ENCODE measurements at places on chromosomes 5 and 9.

DNA sequence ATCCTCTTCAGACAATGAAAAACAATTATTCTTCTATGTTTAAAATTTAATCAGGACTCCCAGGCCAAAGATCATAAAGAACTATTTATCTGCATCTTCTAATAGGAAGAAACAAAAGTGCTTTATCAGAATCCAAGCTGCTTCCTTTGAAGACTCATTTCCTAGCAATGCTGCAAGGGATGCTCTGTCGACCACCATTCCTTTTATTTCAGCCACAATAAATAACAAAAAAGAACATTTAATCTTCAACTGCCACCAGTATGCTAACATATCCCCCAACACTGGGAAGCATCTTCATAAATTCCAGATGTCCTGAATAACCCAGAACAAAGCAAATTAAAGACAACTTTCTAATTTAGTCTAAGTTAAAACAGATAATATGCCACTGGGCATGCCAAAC, 68.7 kb downstream of the PKD2L2 start:
- no peak for DNase-seq

- DNase-seq: no peak
Measured at GRCh38 chr5:123283499-123283898, 139.7 kb downstream of the CEP120 start.

DNA sequence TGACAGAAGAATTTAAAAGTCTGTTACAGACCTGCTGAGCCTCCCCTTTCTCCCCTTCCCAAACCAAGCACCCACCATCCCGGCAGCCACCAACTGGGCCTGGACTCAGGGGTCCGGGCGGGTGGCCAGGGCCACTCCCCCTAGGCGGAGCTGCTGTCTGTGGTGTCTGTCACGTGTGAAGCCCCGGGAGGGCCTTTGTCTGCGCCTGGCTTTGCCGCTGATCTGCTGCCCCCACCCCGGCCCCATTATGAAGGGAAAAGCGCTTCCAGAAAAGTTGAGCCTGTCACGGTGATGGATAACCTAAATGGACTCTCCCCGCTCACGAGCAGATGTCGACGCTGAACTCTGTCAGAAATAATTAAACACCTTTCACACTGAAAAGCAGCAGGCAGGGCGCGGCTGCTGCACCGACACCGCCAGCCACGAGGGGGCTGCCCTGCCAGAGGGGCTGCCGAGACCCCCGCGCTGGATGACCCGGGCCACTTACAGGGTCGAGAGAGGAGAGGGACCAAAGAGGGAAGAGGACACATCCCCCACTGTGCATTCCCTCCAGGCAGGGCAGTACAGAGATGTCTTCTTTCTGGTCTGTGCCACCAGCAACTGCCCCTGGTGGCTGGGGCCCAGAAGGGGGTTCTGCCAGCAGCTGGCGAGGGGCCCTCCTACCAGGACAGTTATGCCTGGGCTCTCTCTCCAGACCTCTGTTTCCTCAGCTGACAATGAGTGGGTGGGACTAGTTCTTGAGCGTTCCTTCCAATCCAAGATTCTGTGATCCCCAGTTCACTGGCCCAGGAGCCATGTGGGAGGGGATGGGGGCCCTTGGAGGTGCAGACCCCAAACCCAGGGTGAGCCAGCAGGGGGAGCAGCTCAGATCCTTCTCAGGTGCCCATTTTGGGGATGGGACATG, 36.0 kb upstream of the BARHL1 start:
- DNase-seq: peak; percentile 64

- no peak for DNase-seq
Measured at GRCh38 chr9:68505681-68506409, 34.8 kb downstream of the TMEM252 start.

DNA sequence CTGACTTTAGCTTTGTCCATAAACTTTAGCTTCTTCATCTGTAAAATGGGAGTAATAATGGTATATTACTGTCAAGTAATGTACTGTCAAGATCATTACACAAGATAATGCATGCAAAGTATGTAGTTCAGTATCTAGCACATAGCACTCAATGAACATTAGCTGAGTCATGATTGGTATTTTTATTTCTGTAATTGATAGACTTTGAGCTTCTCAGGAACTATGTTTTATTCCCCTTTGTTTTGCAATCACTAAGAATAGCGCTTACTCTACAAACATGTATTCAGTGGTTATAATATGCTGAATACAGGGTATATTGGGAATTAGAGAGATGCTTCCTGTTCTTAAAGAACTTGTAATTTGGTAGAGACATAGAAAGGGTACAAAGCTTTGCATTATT, 142.3 kb upstream of the KLF9 start:
- DNase-seq: no peak

- no peak for DNase-seq
Measured at GRCh38 chr5:115594128-115595047, 7.9 kb downstream of the TICAM2 start.

- DNase-seq: no peak
Measured at GRCh38 chr5:177433658-177434217, 7.3 kb downstream of the GRK6 start.

- DNase-seq: no peak
Measured at GRCh38 chr5:136754216-136754615, 388.9 kb upstream of the TRPC7 start.

DNA sequence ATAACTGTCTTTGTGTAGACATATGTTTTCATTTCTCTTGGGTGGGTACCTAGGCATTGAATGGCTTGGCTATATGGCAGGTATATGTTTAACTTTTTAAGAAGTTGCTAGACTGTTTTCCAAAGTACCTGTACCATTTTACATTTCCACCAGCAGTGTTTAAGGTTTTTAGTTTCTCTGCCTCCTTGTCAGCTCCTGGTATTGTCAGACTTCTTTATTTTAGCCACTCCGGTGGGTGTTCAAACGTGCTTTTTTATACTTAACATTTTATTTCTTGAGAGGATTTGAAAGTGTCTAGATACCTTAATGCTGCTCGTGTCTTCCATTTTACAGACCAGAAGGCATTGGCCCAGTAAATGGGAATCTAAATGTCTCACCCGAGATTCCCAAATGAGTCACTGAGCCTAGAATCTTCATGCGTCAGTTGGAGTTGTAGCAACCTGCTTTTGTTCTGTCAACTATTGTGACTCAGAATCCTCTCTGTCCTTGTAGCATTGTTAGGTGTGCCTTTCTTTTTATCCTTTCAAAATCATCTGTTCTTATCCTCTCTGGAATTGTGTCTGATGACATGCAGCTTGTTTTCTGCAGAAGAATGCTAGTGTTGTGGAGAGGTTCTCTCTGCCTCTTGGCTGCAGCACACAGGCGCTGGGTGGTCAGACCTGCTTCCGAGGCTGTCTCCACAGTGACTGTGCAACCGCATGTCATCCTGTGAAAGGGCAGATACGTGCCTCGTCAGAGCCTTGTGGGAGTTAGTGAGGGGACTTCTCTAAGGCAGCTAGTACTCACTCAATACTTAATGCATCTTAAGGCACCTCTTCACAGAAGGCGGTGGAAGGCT, 291.8 kb downstream of the AOPEP start:
- no peak for DNase-seq

DNA sequence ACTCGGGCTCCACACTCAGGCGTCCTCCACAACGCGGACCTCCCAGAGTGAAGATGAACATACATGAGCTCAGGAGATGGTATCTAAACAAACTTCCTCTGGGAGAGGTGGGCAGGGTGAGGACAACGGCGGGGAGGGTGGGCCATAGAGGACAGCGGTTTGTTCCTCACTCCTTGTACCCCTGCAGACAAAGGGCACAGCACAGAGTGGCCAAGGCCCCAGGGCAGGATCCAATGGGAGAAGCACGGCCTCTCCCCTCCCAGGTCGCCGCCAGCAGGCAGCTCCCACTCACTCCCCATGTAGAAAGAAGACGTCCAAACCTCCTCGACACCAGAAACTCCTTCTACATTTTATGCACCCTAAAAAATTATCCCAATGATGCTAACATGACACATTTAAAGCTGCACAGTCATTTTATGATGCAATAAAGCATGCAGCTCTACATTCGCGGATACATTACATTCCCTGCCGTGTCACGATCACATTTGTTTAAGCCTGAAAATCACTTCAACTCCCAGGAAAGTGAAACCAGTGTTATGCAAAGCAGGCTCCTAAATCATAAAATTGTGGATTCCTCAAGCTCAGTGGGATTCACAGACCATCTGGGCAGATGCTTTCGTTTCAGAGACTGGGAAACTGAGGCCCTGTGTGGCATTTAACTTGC, 87.5 kb upstream of the SARDH start:
- no peak for DNase-seq

- DNase-seq: peak; percentile 51
Measured at GRCh38 chr9:76459694-76460635, 983 bp downstream of the GCNT1 start.

DNA sequence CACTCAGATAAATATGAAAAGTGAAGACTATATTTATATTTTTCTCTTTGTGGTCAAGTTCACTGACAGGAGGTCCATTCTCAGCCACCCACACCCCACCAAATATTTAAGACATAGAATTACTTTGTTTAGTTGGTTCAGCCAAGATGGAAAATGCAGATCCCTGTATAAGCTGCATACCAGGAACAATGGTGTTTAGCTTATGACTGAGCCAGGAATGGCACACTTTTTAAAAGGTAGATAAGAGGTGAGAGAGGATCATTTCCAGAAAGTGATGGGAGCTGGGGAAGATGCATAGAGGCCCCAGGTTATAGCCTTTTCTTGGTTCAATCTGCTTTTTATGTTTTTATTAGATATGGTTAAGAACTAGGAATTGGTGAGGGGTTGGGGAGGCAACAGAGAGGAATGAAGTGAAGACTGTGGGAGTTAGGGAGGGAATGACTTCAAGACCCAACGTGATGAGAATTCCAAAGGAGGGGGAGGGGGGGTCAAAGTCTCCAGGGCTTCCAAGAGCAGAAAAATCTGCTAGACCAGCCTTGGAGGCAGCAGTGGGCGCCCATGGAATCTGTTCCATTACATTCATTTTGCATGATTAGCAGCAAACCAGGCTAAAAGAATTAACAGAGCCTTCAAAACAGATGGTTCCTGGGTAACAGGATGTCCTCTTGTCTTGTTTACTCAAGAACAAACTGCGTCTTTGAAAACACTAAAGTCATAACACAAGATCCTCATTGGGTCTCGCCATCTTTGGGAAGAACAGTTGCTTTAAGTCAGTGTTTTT, 95.2 kb downstream of the FGF1 start:
- no peak for DNase-seq

GRCh38 chr5:36305571-36306326, 4.0 kb upstream of the RANBP3L start:
- no peak for DNase-seq

GRCh38 chr5:139012176-139012575, 137.0 kb upstream of the LRRTM2 start:
- no peak for DNase-seq

DNA sequence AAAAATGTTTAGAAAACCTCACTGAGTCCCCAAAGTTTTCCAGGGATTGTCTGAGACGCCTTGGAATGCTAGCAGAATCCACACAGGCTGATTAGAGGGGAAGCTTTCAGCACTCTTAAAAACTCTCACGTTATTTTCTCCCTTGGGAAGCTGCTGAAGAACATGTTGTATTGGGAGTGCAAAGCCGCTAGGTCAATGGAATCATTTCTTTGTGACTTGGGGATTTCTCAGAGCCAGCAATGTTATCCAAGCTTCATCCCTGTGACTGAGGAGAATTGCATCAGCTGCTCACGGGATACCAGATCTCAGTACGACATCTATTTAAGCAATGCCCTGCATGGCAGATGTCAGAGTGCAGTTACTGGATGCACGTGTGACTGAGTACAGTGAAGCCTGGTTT, 426.4 kb upstream of the MPDZ start:
- no peak for DNase-seq

DNA sequence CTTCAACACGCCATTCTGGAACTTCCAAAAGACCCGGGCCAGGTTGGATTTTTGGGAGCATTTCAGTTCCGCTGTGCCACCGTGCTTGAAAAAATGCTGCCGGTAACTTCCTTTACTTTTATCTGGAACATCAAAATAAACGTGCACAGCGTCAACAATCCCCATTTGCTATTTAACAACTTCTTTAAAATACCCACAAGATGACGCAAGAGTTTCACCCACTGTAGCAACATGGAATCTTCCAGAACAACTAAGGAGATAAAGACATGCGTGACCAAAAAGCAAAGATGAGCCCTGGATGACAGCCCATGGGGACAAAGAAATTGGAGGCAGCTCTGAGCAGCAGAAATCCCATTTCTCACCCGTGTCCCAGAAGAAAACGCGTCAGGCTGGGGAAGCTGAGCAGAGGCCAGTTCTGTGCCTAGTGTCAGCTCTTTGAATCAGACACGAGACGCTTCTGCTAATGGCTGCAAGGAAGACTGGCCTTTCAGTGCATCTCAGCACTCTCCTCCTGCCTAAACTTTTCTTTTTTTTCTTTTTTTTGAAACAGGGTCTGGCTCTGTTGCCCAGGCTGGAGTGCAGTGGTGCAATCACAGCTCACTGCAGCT, 61.3 kb downstream of the SECISBP2 start:
- no peak for DNase-seq

DNA sequence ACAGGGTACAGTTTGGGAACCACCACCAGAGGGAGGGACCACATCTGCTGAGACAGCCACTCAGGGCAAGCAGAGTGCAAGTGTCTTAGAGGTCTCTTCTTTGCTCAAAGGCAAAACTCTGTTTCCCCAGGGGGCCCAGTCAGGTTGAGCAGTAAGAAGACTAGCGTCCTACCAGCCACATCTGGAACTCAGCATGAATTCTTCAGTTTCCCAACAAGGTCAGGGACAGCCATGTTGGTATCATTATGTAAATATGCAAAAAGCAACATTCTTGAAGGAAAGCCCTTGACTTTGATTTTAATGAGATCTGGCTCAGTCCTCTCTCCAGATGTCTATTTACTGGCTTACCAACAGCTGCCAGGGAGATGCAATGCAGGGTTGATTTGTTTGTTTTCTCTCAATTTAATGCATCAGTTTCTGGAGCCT, 46.7 kb downstream of the TGFBI start:
- DNase-seq: no peak

GRCh38 chr5:133897431-133897830, 71.0 kb downstream of the C5orf15 start:
- DNase-seq: no peak

DNA sequence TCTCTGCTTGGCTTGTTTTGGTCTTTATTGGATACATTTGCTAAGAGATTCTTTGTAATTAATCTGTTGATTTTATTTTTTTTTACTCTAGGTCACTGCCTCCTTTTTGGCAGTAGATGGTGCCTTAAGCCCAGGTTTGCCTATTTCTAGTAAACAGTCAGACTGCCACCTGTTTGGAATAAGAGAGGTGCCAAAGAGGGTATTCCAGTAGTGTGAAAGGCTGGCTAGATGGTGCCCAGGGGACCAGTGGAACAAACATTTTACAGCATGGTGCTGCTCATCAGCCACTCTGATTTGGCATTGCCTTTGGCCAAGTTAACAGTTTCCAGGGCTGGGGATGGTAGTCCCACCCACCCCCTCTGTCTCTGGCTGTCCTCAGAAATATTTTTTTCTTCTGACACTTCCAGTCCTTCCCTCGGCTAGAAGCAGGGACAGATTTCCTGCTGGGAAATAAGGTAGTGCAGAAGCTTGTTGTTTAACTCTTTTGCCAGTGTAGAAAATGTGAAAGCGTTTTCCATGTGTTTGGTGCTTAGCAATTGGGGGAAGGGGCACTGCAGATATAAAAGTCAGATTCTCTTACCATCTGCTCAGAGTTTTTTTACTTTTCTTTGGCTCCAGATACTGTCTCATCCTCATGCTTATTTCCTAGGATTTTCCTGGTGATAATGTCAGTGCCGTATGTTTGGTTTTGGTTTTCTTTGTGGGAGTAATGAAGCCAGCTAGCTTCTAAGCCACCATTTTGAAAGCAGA, 36.6 kb upstream of the FBXL7 start:
- DNase-seq: peak; percentile 4

GRCh38 chr9:91176426-91176825, 185.3 kb downstream of the AUH start:
- DNase-seq: no peak

GRCh38 chr5:162990856-162991497, 446.4 kb upstream of the CCNG1 start:
- no peak for DNase-seq

All from renal pelvis (tissue), 12 donors.